NCI-H1930 (cell line): ENCODE measurements at places on chromosomes 6 and 20.

- DNase-seq = no peak
Observed at GRCh38 chr6:162154001-162154400, 573.6 kb downstream of the PRKN start.

DNA sequence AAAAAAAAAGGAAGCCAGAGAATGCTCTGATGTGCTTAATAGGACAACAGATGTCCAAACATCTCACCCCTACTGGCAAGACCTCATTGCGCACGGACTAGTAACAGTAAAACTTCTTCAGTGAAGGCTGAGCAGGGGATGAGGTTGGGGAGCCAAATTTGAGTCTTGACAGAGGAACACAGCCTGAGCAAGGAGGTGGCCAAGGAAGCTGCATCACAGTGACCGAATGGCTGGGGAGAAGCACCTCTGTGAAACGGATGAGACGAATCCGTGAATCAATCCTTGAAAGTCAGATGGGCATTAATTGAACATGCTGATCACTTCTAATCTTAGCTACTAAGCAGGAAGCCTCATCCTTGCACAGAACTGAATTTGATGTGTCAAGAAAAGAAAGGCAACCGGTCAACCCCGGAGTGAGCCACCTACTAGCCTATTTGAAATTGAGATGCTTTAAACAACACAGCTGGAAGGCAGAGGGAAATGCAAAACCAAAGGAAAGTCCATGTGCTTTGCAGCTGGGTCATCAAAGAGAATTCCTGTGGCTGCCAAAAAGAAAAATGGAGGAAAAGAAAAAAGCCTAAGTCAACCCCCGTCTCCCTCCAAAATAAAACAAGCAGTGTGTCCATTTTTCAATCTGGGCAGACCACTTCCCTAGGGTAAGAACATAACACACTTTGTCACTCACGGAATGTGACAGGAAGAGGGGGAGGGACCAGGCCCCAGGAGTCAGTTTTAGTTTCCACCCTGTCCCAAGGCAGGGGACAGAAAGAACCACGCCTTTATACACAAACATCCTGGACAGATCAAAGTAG, 29.5 kb downstream of the PXDC1 start:
- no peak for DNase-seq

DNA sequence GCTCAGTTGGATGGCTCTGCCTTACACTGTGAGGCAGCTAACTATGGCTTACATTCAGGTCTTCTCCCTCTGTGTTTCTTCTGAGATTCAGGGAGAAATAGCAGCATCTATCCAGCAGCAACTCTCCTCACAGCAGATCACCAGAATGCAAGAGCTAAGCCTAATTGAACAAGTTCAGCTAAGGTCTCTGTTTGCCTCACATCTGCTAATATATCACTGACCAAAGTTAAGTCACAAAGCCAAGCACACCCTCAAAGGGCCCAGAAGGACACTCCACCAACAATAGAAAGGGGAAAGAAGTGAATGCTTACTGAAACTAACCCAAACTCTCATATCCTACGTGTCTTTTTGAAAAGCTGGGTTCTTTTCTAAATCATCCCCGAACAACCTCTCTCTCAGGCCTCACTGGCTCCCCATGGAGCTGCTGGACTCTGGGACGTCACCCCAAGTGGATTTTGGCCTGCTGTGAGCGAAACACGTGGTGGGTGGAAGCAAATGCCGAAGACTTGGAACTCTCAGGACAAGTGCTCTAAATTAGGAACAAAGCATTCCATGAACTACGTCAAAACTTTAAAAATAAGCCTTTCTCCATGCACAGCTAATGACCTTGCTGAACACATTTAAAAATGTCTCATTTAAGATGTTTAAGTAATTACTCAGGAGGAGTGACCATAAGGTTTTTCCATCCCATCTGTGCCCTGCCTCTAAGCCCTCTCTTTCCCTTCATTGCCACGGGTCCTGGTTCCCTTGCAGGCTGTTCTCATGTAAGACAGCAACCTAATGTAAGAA, 167.5 kb upstream of the PLCB4 start:
- DNase-seq = no peak

- DNase-seq = no peak
Observed at GRCh38 chr6:29747688-29748250, 24.5 kb downstream of the HLA-F start.
